ENCODE measurements at places on chromosomes 3 and 15. TPM values are rescaled to one million over a fixed set of nuclear protein-coding genes. Genes with fewer than 3 reads are reported as not detected.
A peak's percentile ranks its signal among the peaks of the same experiment; 100 is the strongest.

GRCh38 chr3:153038367-153038766 is 123.7 kb upstream of the RAP2B start:
- no peaks in the 10 kb centered on the region for H3K27me3 ChIP-seq
- no peaks in the 10 kb centered on the region for H3K36me3 ChIP-seq
- H3K4me1 ChIP-seq = no peaks in the 10 kb centered on the region

DNA sequence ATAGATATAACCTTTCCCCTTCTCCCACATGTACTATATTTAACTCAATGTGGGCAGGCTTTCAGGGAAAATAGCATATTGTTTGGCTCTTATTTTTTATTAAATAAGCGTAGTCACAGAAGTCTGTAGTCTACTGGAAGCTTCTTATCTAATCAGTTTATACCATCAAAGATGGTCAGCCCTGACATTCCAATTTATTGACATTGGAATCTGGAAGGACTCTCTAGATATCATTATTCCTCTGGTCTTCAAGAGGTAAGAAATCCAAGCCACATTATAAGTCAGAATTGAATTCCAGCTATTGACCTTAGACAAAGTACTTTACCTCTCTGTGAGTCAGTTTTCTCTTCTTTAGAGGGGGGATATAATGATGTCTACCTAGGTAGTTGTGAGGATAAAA is 38.5 kb upstream of the SCAANT1 start:
- peaks cover 7% of the 10 kb centered on the region for H3K36me3 ChIP-seq
- H3K27ac ChIP-seq = no peak overlapping the region
- no peaks in the 10 kb centered on the region for H3K27me3 ChIP-seq
- no peak overlapping the region for H3K4me3 ChIP-seq

- H3K4me3 ChIP-seq = no peak overlapping the region
- H3K4me1 ChIP-seq = peaks cover 6% of the 10 kb centered on the region
- no peak overlapping the region for H3K27ac ChIP-seq
- peaks cover 5% of the 10 kb centered on the region for H3K36me3 ChIP-seq
- DNase-seq = no peak
- no peaks in the 10 kb centered on the region for H3K27me3 ChIP-seq
These were observed 39.7 kb upstream of the LRRFIP2 start for GRCh38 chr3:37214076-37214475.

GRCh38 chr15:29364426-29365078 is 94.9 kb upstream of the NSMCE3 start:
- H3K36me3 ChIP-seq = no peaks in the 10 kb centered on the region
- no peaks in the 10 kb centered on the region for H3K27me3 ChIP-seq
- H3K4me3 ChIP-seq = no peak overlapping the region
- H3K4me1 ChIP-seq = no peaks in the 10 kb centered on the region
- no peak overlapping the region for H3K27ac ChIP-seq
- no peak for DNase-seq

DNA sequence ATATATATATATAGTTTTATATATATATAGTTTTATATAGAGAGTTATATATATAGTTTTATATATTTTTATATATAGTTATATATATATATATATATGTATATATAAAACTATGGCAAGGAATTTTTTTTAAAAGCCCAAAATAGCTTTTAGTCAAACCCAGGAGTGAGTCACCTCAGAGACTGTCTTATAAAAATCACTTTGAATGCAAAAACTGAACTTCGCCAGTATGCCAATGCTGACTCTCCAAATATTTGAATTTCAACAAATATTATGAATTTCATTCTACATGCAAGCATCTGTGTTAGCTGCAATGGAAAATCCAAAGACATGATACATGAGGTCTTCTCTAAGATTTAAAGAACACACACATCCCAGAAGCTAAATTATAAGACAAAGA is 132.8 kb upstream of the NR2F2 start:
- no peaks in the 10 kb centered on the region for H3K36me3 ChIP-seq
- H3K4me1 ChIP-seq = no peaks in the 10 kb centered on the region
- H3K27me3 ChIP-seq = no peaks in the 10 kb centered on the region
- no peak for DNase-seq
- H3K27ac ChIP-seq = no peak overlapping the region

- no peak for DNase-seq
- no peak overlapping the region for H3K27ac ChIP-seq
- H3K27me3 ChIP-seq = no peaks in the 10 kb centered on the region
- H3K4me1 ChIP-seq = no peaks in the 10 kb centered on the region
- no peaks in the 10 kb centered on the region for H3K36me3 ChIP-seq
- no peak overlapping the region for H3K4me3 ChIP-seq
These were observed 7.8 kb downstream of the CCR5AS start for GRCh38 chr3:46399098-46399497.

GRCh38 chr15:58457466-58457965 is 25.7 kb downstream of the LIPC start:
- H3K36me3 ChIP-seq = no peaks in the 10 kb centered on the region
- H3K4me3 ChIP-seq = no peak overlapping the region
- peaks cover 5% of the 10 kb centered on the region for H3K4me1 ChIP-seq

GRCh38 chr15:53872410-53872809 is 105.8 kb upstream of the UNC13C start:
- no peaks in the 10 kb centered on the region for H3K4me1 ChIP-seq
- H3K4me3 ChIP-seq = no peak overlapping the region
- no peak for DNase-seq
- no peaks in the 10 kb centered on the region for H3K27me3 ChIP-seq

GRCh38 chr3:22115581-22115980 is 364.6 kb upstream of the ZNF385D start:
- DNase-seq = no peak
- no peaks in the 10 kb centered on the region for H3K4me1 ChIP-seq
- no peak overlapping the region for H3K27ac ChIP-seq
- no peaks in the 10 kb centered on the region for H3K36me3 ChIP-seq
- no peak overlapping the region for H3K4me3 ChIP-seq

GRCh38 chr3:149343951-149344350 is 10.5 kb upstream of the TM4SF18 start:
- DNase-seq = no peak
- no peak overlapping the region for H3K4me3 ChIP-seq
- no peaks in the 10 kb centered on the region for H3K36me3 ChIP-seq
- H3K4me1 ChIP-seq = no peaks in the 10 kb centered on the region
- no peak overlapping the region for H3K27ac ChIP-seq

- H3K4me1 ChIP-seq = peaks cover 3% of the 10 kb centered on the region
- no peaks in the 10 kb centered on the region for H3K27me3 ChIP-seq
- H3K4me3 ChIP-seq = no peak overlapping the region
- no peak overlapping the region for H3K27ac ChIP-seq
- H3K36me3 ChIP-seq = peaks cover 91% of the 10 kb centered on the region
- DNase-seq = no peak
These were observed 16.0 kb downstream of the SEC61A1 start for GRCh38 chr3:128068156-128068620.

DNA sequence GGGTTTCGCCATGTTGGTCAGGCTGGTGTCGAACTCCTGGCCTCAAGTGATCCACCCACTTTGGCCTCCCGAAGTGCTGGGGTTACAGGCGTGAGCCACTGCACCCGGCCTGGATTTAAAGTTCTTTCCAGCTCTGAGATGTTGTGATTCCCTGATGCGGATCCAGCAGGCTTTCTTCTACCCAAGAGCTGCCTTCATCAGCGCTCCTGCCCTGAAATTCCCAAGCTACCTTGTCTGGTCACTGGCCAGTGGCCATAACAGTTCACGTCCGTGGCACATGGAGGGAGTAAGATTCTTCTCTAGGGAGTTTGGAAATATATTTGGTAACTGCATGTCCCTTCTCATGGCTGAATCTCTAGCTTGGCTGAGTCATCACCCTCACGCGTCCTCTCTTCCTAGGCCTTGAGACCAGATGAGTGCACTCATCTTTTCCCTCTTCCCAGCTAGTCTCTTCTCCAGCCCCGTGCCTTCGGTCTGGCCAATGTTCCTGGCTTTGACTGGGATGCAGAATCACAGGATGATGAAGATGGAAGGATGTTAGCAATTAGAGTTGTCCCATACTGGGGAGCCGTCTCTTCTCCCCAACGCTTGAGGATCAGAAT is 29.8 kb upstream of the APOD start:
- no peak overlapping the region for H3K4me3 ChIP-seq
- H3K27ac ChIP-seq = no peak overlapping the region
- H3K36me3 ChIP-seq = no peaks in the 10 kb centered on the region
- peaks cover 7% of the 10 kb centered on the region for H3K4me1 ChIP-seq
- H3K27me3 ChIP-seq = no peaks in the 10 kb centered on the region

- H3K27me3 ChIP-seq = no peaks in the 10 kb centered on the region
- H3K36me3 ChIP-seq = peaks cover 5% of the 10 kb centered on the region
- no peak for DNase-seq
- peaks cover 34% of the 10 kb centered on the region for H3K4me1 ChIP-seq
- no peak overlapping the region for H3K4me3 ChIP-seq
These were observed 84.5 kb upstream of the HERC1 start for GRCh38 chr15:63918317-63918672.

GRCh38 chr3:141289228-141289772 is 57.7 kb downstream of the PXYLP1 start:
- H3K27ac ChIP-seq = no peak overlapping the region
- H3K27me3 ChIP-seq = no peaks in the 10 kb centered on the region
- no peak for DNase-seq
- H3K4me3 ChIP-seq = no peak overlapping the region
- H3K4me1 ChIP-seq = peaks cover 14% of the 10 kb centered on the region
- H3K36me3 ChIP-seq = peaks cover 28% of the 10 kb centered on the region

DNA sequence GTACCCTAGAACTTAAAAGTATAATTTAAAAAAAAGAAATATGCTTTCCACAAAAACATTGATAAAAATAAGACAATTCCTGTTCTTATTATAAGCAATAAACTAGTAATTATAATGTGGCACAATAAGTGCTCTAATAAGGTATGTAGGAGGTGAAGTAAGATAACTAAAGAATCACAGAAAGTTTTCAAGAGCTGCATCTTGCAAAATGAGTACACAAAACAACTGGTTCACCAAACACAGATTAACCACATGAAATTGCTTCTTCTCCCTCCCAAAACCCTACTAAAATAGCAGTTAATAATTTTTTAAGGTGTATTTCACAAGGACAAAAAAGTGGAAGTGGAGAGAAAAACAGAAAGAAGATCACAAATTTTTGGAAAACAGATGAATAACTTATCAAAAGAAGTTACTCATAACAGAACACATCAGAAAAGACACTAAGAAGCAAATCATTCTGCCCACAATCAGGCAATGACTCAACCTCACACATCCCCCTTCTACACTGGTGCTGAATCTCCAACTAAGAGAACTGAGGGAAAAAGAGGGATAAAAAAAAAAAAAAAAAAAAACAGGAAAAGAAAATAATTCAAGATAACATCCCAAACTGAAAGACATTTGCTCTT is 64.2 kb downstream of the TBC1D5 start:
- no peaks in the 10 kb centered on the region for H3K27me3 ChIP-seq
- H3K4me1 ChIP-seq = no peaks in the 10 kb centered on the region
- no peak for DNase-seq
- H3K27ac ChIP-seq = no peak overlapping the region
- no peak overlapping the region for H3K4me3 ChIP-seq

DNA sequence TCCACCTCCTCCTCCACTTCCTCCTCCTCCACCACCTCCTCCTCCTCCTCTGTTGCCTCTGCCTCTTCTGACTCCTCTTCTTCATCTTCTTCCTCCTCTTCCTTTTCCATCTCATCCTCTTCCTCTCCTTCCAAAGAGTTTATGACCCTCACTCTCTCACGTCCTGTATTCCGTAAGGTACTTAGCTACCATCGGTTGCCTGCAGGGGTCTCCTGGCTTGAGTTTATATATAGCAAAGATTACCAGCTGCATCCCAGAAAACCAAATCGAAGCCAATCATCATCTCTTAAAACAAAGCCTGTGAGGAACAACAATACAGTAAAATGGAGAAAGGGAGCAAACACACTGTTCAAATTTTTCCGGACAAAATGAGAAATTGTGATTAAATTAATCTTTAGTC is 317.4 kb downstream of the C3orf38 start:
- no peaks in the 10 kb centered on the region for H3K36me3 ChIP-seq
- H3K27ac ChIP-seq = no peak overlapping the region
- DNase-seq = no peak

GRCh38 chr15:41996921-41997592 is 23.8 kb downstream of the PLA2G4E start:
- H3K27me3 ChIP-seq = no peaks in the 10 kb centered on the region
- H3K4me1 ChIP-seq = no peaks in the 10 kb centered on the region
- no peak overlapping the region for H3K27ac ChIP-seq
- H3K4me3 ChIP-seq = no peak overlapping the region
- no peak for DNase-seq
- no peaks in the 10 kb centered on the region for H3K36me3 ChIP-seq

GRCh38 chr15:79378394-79379109 is 53.6 kb upstream of the MINAR1 start:
- no peak overlapping the region for H3K4me3 ChIP-seq
- no peaks in the 10 kb centered on the region for H3K27me3 ChIP-seq
- no peaks in the 10 kb centered on the region for H3K36me3 ChIP-seq
- H3K27ac ChIP-seq = no peak overlapping the region
- DNase-seq = no peak
- H3K4me1 ChIP-seq = no peaks in the 10 kb centered on the region

DNA sequence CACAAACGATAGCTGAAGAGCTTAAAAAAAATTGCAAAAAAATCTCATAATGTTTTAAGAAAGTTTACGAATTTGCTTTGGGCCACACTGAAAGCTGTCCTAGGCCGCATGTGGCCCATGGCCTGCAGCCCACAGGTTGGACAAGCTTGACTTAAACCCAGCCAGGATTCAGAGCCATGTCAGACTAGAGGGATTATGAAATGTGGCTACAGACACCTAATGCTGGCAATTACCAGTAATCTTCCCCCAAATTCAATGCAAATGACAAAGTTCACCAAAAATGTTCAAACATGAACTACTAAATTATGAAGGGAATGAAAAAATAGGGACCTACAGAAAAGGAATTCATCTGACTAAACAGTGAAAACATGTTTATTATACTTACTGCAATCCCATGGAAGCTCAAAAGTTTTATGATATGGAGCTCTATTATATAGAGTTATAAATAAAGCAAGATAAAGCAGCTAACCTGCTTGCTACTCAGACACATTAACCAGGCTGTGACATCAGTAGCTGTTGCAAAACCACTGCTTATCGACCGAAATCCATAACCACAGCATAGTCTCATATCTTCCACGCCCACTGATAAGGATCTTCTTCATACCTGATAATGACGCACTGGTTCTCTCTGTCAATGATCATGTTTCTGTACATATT is 49.2 kb downstream of the LDHAL6B start:
- no peak overlapping the region for H3K4me3 ChIP-seq
- DNase-seq = no peak
- peaks cover 2% of the 10 kb centered on the region for H3K4me1 ChIP-seq
- H3K36me3 ChIP-seq = no peaks in the 10 kb centered on the region
- H3K27ac ChIP-seq = no peak overlapping the region

GRCh38 chr3:138593488-138594149 is 441 bp downstream of the CEP70 start:
- peaks cover 6% of the 10 kb centered on the region for H3K4me1 ChIP-seq
- H3K27ac ChIP-seq = peak overlapping the region; percentile 96
- peak overlapping the region; percentile 98 for H3K4me3 ChIP-seq
- H3K27me3 ChIP-seq = no peaks in the 10 kb centered on the region
- H3K36me3 ChIP-seq = no peaks in the 10 kb centered on the region
- DNase-seq = no peak

Gene HYAL1
- 3.2 TPM for total RNA-seq

Gene ARIH2
- total RNA-seq = 81.9 TPM

Gene EEFSEC
- total RNA-seq = 6.4 TPM

Gene P2RY12
- 167 TPM for total RNA-seq

Gene TM4SF1
- total RNA-seq = 106 TPM

Gene EPHA6
- total RNA-seq = 78.5 TPM

Data from spinal cord (tissue), 10 donors.